ENCODE measurements at places on chromosomes 13 and 19. TPM values are rescaled to one million over a fixed set of nuclear protein-coding genes. Genes with fewer than 3 reads are reported as not detected.

The SWSAP1 gene
- 0.70 TPM for total RNA-seq

DNA sequence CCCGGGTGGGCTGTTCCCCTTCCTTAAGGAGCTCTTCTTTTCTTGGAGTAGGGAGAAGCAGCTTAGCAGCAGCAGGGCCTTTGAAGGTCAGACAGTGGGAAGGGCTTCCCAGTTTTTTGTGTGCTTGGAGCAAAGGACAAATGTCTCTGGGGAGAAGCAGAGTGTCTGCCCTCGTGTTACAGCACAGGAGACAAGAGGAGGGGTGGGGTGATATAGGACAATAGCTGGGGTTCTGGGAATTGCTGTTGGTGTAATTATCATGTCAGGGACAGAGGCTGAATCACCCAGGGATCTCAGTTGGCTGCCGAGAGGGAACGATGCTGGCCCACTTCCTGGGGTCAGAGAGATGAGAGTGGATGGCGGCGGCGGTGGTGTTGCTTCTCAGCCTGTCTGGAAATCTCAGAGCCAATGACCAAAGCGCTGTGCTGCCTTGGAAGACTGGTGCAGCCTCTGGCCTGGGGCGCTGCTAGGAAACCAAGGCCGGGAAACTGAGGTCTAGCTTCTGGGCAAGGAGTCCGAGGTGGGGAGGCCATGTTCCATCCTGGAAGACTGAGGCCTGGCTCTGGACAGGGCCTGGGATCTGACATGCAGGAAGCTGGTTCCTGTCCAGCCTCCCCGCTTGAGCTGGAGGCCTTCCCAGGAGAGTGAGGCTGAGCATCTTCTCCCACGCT is 1.2 kb downstream of the INAFM1 start:
- DNase-seq: no peak

DNA sequence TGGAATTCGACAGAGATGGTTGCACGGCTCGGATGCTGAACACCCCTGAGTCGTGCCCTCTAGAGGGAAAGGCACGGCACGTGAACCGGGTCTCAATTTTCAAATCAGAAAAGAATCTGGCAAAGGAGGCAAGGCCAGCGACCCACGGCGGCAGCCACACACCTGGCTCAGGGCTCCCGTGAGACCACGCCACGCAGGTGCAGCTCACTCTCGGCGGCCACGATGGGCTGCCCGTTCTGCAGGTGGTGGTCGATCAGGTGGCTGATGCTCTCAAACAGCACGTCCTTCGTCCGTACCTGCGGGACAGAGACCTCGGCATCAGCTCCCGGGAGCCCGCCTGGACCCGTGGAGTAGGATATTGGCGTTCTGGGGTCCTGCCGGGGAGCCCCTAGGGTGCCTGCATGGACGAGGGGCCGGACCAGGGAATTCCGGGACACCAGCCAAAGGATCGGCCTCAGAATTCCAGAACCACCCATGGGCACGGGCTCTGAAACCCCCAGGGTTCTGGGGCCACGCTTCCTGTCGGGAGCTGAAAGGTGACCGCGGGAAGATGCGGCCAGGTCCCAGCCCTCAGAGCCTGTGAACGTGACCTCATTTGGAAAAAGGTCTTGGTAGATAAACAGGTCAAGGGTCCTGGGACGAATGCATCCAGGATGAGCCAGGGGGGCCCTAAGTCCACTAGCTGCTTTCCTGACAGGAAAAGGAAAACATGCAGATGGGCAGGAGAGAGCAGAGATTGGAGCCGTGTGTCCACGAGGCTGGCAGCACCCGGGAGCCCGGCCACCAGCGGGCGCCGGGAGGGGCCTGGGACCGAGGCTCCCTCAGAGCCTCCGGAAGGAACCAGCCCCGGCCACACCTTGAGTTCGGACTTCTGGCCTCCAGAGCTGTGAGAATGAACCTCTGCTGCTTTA is 10.1 kb upstream of the C2CD4C start:
- DNase-seq: no peak

DNA sequence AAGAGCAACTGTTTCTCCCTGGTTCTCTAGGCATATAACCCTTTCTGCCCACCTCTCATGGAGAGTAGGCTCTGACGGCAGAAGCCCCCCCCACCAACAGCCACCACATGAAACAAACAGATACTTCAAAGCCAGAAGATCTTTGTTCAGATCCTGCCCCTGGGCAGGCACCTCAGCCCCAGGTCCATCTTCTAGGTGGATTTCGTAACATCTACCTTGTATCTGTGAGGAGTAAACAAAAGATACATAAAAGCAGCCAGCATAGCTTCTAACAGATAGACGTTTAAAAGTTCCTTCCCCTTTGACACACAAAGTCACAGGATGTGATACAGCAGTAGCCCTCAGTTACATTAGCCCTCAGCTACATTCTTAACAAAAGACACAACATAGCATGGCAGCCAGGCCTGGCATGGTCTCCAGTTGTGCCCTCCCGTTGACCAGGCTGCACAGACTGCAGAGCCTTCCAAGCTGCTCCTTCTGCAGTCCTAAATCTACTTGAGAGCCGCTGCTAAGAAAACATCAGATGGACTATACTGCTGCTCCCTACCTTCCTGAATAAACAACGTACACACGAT is 35.4 kb downstream of the BRD4 start:
- no peak for DNase-seq

The FUT3 gene
- total RNA-seq: 3.1 TPM

DNA sequence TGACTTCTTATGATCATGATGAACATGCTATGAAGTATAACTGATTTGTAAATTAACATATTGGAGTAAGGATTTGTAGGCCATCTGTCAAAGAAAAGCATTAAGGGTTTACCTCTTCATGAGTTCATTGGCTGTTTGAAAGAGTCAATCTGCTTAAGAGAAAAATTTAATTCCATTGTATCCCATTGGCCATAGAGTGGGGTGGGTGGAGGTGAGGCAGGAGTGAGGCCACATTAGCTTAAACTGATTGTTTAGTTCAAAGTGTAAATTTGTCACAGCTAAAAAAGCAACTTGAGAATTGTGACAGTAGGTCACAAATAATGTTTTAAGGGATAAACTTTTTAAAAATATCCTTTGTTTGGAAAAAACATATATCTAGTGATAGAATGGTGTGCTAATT is 11.4 kb downstream of the GPR180 start:
- no peak for DNase-seq

The OR10H1 gene
- total RNA-seq: 1.7 TPM

DNA sequence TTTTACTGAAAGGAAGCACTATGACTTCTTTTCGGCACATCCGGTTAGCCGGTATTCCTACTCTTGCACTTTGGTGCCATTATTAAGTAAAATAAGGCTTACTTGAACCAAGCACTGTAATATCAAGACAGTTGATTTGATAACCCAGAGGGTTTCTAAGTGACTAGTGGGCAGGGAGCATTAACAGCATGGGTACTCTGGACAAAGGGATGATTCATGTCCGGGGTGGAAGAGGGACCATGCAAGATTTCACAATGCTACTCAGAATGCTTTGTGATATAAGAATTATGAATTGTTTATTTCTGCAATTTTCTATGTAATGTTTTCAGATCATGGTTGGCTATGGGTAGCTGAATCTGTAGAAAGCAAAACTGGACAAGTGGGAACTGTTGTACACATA is 282.1 kb downstream of the TDRD3 start:
- no peak for DNase-seq

- DNase-seq: no peak
Observed at GRCh38 chr19:11375143-11375948, 880 bp downstream of the SWSAP1 start.

- peak; percentile 34 for DNase-seq
Observed at GRCh38 chr13:23965346-23965745, 68.0 kb upstream of the C1QTNF9B start.

DNA sequence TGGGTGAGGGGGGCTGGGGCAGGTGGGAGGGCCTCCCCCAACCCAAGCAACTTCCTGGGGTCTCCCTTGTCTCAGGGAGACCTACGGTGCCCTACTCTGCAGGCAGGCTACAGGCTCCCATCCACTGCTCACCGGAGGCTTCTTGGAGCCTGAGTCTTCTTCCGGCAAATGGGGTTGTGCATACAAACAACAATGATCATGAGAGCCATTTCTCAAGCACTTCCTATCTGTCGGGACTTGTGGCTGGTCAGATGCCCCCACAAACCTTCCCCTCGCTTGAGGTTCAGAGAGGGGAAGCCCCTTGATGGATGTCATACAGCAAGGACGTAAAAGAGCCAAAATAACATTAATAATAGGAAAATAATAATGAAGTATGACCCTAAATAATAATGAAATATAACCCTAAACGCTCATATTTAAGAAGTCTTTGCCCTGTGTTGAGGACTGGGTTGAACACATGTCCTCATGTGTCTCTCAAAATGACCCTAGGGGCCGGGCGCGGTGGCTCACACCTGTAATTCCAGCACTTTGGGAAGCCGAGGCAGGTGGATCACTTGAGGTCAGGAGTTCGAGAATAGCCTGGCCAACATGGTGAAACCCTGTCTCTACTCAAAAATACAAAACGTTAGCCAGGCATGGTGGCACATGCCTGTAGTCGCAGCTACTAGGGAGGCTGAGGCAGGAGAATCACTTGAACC is 727 bp downstream of the CD37 start:
- DNase-seq: no peak

GRCh38 chr13:100208626-100209025 is 119.7 kb downstream of the PCCA start:
- peak; percentile 43 for DNase-seq

- DNase-seq: peak; percentile 31
Observed at GRCh38 chr13:113802090-113802531, 43.1 kb downstream of the TMEM255B start.

DNA sequence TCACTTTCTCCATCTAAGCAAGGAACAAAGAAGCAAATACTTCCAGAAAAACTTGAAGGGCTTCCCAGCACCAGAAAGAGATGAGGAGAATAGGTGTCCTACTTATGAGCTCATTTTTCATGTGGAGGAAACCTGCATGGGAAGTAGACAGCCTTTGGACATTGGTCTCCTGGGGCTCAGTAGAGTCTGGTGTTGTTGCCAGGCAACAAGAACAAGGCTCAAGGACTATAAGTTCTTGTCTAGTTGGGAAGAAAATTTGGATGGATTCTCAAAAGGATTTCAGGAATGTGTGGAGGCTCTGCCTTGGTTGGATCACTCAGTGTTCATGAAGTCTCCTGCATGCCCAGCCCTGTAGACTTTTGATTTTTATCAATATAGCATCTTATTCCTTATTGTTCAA is 84.5 kb downstream of the MBNL2 start:
- DNase-seq: peak; percentile 22

GRCh38 chr13:100835695-100836094 is 161.1 kb upstream of the TMTC4 start:
- DNase-seq: no peak

DNA sequence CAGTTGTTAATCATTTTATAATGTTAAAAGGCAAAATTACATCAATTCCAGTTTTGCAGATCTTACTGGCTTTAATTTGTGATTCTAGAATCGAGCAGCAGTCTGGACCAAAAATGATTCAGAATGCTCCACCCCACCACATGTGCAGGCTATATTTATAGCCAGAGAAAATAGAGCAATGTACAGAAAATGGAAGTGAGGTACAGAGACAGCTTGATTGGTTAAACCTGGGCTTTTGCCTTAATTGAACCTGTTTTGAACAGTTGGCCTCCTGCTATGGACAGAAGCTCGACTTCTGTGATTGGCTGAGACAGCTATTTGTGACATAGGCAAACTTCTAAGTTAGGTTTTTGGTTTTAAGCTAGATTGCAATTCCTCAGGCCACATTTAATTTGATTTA is 607.4 kb upstream of the MIR17HG start:
- no peak for DNase-seq
